ENCODE measurements at places on chromosomes 5 and 9.
A peak's percentile ranks its signal among the peaks of the same experiment; 100 is the strongest.

DNA sequence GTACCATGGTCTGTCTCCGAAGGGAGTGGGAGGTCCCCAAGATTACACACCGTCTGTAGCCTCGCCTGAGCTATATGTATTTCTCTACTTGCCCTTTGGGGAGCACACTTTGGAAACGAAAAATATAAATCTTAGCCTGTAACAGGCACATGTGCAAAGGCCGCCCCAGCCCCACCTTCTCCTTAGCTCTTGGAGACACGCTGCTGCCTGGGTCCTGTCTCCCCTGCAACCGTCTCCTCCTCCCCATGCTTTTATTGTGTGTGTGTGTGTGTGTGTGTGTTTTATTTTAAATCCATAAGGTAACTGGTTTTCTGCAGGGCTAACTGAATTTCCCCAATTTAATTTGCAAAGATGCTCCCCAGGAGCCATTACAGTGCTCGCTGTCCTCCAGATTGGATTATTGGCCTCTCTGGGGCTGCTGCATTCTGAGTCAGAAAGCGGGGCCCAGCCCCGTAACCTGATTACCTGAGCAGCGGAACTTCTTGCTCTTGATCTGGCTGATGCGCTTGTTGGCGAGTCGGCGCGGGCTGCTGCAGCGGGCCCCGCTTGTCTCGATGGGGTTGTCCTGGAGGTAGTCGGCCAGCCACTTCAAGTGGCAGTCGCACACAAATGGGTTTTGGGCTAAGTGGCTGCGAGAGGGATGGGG, 193.3 kb upstream of the PANK3 start:
- DNase-seq, result no peak

DNA sequence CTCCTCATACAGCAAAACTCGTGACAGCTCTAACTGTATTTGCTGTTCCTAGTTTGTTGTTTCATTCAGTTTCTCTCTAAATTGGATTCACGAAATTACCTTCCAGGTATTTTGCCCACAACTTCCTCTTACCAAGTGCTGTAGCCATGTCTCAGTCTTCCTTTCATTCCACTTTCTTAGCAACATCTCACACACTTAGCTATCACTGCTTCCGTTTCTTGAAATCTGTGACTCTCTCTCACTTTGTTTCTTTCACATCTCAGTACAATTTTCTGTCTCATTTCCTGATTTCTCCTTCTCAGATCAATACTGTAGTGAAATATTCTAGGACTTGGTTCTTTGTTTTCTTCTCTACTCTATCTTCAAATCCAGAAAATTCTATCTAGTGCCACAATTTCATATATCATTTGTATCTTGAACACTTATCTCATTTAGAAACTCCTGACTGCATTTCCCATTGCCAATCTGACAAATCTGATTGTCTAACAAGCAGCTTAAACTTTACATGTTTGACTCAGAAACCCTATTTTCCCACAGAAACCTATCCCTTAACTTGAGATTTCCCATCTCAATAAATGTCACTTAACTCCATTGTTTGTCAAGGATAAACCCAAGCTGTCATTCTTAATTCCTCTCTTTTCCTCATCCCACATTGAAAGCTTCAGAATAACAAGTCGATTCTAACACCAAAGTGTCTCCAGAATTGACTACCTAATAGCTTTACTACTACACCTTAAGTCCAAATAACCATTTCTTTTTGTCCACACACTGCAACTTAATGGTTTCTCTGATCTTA, 303.1 kb downstream of the CDH12 start:
- no peak for DNase-seq

- no peak for DNase-seq
Measured at GRCh38 chr5:79743846-79744605, 54.4 kb downstream of the CMYA5 start.

DNA sequence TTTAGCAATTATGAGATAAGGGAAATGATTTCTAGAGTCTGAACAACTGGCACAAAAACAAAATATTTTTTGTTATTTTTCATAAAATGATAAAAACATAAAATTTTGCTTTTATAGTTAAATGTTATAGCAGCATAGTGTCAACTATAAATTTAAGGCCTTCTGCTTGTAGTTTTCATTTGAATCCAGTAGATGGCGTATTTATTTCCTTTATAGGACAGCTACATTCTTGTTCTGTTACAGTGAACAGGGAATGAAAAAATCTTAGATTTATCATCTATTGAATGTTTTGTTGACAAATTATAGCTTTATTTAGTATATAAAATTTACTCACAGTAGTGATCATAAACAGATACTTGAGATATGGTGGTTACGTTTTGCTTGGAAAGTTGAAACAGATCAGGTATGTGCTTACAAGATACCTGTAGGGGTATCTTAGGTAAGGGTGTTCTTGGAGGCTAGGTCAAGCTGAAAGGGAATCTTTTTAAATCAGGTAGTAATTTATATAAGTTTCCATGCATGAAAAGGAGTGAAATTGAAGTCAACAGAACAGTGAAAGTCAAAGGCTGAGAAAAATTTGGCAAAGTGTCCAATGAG, 239.3 kb upstream of the GRIN3A start:
- DNase-seq, result no peak

- DNase-seq, result no peak
Measured at GRCh38 chr5:83050723-83051340, 26.4 kb downstream of the TMEM167A start.

DNA sequence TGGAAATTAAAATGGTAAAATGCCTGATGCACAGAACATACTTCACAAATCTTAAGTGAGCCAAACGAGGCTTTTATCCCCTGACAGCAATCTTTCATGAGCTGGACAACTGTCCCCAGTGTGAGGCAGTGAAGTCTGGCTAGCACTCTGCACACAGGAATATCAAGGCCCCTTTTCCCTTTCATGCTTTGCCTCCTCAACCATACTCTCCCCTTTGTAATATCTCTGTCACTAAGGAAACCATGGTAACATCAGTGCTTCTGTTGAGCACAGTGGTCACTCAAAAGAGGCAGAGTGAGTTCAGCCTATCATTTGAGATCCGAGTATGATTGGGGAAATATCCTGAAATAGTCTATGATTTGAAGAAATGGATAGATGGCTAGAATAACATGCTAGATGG, 318.3 kb downstream of the ENC1 start:
- DNase-seq, result no peak

- peak; percentile 44 for DNase-seq
Measured at GRCh38 chr9:35757226-35757891, 3.3 kb upstream of the MSMP start.

- DNase-seq, result no peak
Measured at GRCh38 chr9:26368241-26368640, 524.4 kb downstream of the CAAP1 start.

DNA sequence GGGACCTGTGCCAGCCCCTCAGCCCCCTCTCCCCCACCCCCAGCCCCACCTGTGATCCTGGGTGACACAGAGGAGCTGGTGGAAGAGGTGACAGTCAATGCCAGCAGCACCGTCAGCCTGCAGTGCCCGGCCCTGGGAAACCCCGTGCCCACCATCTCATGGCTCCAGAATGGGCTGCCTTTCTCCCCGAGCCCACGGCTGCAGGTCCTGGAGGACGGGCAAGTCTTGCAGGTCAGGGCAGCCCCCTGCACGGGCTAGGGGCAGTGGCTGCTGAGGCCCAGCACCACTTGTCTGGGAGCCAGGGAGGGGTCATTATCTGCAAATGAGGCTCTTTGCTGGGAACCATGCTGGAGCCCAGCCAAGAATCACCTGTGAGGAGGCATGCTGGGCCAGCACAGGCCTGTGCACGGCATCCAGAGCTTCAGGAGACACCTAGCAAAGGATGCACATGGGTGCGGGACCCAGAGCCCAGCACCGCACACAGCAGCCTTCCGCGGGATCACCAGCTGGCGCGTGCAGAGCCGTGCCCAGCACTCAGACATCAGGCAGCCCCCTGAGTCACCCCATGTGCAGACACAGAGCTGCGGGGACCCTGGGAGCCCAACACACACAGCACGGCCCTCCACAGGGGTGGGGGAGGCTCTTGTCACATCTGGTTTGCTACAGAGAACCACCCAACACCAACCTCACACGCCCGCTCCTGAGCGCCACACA, 62.0 kb upstream of the ASS1 start:
- DNase-seq, result no peak

DNA sequence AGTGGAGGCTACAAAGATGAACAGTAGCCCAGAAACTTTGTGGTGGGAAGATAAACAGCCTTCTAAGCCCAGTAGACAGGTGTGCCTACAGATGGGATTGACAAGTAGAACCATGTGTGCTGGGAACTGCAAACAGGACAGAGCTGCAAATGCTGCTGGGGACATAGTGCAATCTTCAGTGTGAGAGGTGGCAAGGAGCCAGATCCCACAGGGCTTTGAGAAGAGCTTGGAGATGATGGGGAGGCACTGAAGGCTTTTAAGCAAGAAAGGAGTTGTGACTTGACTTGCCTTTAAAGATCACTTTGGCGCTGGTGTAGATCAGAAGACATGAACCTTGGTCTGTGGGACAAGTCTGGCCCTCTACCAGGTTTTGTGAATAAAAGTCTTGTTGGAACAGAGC, 675.2 kb downstream of the ACTL7B start:
- DNase-seq, result no peak

GRCh38 chr9:127452691-127453090, 1.4 kb downstream of the LRSAM1 start:
- no peak for DNase-seq

- peak; percentile 50 for DNase-seq
Measured at GRCh38 chr5:135488727-135489465, 36.7 kb upstream of the TIFAB start.

GRCh38 chr9:107229241-107229741, 53.8 kb upstream of the RAD23B start:
- no peak for DNase-seq

DNA sequence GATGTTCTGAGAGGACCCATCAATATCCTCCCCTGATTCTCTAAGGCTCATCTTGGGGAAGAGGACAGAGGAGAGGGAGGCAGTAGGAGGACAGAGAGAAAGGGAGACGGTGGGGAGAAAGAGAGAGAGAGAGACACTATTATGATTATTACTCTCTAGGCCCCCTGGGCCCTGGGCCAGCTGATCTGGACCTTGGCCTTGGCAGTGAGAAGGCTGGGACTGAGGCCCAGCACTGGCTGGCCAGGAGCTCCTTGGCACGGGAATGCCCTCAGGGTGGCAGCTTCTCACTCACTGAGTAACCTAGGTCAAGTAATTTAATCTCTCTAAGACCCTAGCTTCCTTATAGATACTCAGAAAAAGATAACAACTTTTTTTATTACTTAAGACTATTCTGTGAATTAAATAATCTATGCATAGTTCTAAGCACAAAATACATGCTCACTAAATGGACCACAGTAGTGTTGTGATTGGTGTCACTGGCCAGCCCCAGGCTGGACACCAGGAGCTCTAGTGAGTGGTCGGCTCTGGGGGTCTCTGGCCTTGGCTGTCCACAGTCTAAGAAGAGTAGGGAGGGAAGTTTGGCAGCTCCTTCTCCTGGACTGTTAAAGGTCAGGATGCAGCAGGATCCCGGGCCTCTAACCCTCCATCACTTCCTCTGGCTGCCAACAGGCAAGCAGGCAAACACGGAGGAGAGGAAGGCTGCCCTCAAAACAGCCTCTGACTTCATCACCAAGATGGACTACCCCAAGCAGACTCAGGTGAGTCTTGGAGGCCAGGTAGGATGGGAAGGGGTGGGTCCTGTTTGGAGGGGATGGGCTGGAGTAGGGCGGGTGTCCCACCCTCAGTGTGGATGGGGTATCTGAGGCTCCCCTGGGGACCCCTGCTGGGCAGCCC, 50.0 kb downstream of the GSN start:
- no peak for DNase-seq

- peak; percentile 51 for DNase-seq
Measured at GRCh38 chr9:15135164-15135792, 171.7 kb downstream of the TTC39B start.

- no peak for DNase-seq
Measured at GRCh38 chr9:88932766-88933165, 58.5 kb upstream of the S1PR3 start.

GRCh38 chr5:58934629-58935097, 351.8 kb downstream of the RAB3C start:
- no peak for DNase-seq

DNA sequence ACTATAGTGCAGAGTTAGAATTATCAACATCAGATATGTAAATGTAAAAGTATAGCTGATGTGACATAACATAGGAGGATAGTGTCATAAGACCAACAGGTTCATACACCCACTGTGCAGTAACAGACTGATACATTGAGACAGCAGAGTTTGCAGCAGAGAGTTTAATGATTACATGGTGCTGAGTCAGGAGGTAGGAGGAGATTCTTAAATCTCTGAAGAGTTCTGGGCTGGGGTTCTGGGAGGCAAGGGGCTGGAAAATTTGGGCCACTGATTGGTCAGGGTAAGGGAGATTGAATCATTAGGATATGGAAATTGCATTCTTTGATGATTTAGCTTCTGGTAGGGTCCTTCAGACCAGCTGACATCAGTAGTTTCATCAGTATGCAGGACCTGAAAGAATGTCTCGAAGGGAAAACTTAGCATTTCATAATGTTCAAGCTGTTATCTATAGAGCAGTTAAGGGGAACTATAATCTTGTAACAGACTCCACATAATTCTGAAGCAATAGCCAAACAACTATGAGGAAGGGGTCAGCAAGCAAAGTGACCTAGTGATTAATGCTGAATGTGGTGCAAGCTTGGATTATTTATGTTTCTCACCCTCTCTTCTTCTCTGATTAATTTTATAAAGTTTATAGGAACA, 35.6 kb downstream of the CCL28 start:
- DNase-seq, result no peak

- no peak for DNase-seq
Measured at GRCh38 chr5:109935833-109936490, 246.2 kb downstream of the MAN2A1 start.

GRCh38 chr9:106478727-106479126, 384.2 kb upstream of the ZNF462 start:
- no peak for DNase-seq

- DNase-seq, result no peak
Measured at GRCh38 chr5:174665347-174665746, 59.0 kb upstream of the MSX2 start.

DNA sequence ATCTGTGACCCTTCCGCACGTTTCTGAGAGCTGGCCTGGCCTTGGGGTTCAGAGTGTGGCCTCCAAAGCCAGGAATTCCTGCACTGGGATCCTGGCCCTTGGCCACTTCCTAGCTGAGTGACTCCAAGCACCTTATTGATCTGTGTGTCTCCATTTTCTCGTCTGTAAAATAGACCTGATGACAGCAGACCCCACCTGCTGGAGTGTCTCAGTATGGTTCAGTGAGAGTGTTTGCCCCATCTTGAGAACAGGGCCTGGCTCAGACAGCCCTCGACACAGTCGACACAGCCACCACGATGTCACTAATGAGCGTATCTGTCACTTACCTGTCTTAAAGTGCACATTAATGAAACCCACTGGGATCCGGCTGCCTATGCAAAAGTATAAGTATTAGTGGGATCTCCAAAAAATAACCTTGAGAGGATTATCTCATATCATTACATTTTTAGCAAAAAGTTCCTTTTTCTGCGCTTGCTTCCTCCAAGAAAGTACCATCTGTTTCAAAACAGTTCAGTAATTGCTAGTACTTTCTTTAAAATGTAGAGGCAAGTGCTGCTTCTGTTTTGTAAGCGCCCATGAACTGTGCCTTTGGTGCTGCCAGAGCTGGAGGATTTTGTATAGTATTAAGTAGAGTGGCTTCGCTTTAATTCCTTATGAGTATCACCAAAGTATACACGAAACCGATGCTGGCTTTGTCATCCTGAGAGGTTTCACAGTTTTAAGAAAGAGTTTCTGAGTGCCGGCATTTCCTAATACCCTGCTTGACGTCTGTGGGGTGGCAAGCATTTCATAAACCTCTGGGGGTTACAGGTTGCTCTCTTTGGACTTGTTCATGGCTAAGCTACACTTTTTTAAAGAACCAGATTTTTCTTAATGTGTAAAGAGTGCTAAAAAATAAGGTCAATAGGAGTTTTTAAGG, 31.7 kb downstream of the UBE2QL1 start:
- no peak for DNase-seq
